ENCODE measurements at places on chromosomes 5 and 9.

GRCh38 chr5:164020116-164020515 lies 514.7 kb downstream of the MAT2B start:
- no peak for DNase-seq

- no peak for DNase-seq
Observed at GRCh38 chr5:125125031-125125823, 378.8 kb upstream of the ZNF608 start.

GRCh38 chr9:135278586-135278985 lies 191.1 kb downstream of the OLFM1 start:
- DNase-seq: no peak

GRCh38 chr9:73213300-73213699 lies 61.6 kb downstream of the ANXA1 start:
- no peak for DNase-seq

All from GOT3 (cell line).